ENCODE measurements at places on chromosomes 1 and 21. TPM values are rescaled to one million over a fixed set of nuclear protein-coding genes. Genes with fewer than 3 reads are reported as not detected.

The TNFRSF9 gene
- total RNA-seq: not detected

The RGS16 gene
- total RNA-seq: 1.6 TPM

The SPATA21 gene
- total RNA-seq: not detected

- H3K27ac ChIP-seq: peak overlapping the region; percentile 57
- H3K4me3 ChIP-seq: no peak overlapping the region
- no peaks in the 10 kb centered on the region for H3K27me3 ChIP-seq
- peaks cover 10% of the 10 kb centered on the region for H3K4me1 ChIP-seq
Observed at GRCh38 chr1:208683141-208683540, 439.0 kb upstream of the PLXNA2 start.

GRCh38 chr1:170716835-170717429, 53.0 kb downstream of the PRRX1 start:
- H3K27ac ChIP-seq: no peak overlapping the region
- H3K4me3 ChIP-seq: no peak overlapping the region
- no peaks in the 10 kb centered on the region for H3K4me1 ChIP-seq
- H3K27me3 ChIP-seq: no peaks in the 10 kb centered on the region
- DNase-seq: no peak

DNA sequence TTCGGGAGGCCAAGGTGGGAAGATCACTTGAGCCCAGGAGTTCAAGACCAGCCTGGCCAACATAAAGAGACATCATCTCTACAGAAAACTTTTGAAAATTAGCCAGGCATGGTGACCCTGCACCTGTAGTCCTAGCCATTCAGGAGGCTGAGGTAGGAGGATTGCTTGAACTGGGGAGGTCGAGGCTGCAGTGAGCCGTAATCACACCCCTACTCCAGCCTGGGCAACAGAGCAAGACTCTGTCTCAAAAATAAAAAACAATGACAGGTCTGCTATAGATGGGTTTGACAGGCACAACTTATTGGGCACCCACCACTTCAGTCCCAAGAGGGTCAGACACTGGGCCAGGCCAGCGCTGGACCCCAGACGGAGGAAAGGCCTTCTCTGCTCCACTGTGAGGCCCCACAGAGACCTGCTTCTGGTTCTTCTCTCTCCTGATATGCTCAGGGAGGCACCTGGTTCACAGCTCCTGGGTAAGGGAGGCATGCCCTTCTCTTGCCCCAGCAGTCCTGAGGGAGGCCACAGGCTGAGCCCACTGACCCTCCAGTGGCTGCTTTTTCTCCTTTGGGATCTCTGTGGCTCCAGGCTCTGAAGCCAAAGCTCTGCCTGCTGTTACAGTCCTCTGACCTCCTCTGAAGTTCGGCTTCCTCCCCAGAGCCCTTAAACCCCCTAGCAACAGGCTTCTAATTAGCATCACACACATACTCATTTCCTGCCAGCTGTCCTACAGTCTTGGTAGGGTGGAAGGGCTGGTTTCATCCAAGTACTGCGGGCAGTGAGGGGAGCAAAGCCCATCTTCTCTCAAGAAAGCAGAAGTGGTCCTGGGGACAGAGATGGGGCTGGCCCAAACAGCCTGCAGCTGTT, 14.4 kb downstream of the S100A16 start:
- H3K27me3 ChIP-seq: no peaks in the 10 kb centered on the region
- peaks cover 10% of the 10 kb centered on the region for H3K36me3 ChIP-seq
- DNase-seq: no peak
- peak overlapping the region; percentile 37 for H3K27ac ChIP-seq
- no peaks in the 10 kb centered on the region for H3K4me1 ChIP-seq

DNA sequence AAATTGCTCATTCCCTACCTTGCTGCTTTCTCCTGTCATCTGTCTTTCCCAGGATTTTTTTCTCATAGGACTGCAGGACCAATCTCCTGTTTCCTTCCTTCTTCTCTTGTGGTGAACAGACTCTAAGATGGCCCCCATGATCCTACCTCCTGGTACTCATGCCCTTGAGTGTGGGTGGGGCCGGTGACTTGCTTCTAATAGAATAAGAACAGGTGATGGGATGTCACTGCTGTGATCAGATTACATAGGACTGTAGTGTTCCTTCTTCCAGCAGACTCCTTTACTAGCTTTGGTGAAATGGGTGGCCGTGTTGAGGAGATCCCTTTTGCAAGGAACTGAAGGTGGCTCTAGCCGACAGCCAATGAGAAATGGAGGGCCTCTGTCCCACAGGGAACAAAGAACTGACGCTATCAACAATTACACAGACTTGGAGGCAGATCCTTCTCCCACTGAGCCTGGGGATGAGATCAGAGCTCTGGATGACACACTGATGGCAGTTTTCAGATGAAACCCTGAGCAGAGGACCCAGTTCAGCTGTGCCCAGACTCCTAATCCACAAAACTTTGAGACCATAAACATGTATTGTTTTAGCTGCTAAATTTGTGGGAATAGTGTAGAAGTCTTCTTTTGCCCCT, 7.5 kb downstream of the GSTM3 start:
- H3K27me3 ChIP-seq: no peaks in the 10 kb centered on the region
- H3K36me3 ChIP-seq: peaks cover 8% of the 10 kb centered on the region
- H3K4me3 ChIP-seq: no peak overlapping the region
- DNase-seq: no peak
- no peaks in the 10 kb centered on the region for H3K4me1 ChIP-seq
- H3K27ac ChIP-seq: no peak overlapping the region

- no peaks in the 10 kb centered on the region for H3K36me3 ChIP-seq
- H3K4me3 ChIP-seq: no peak overlapping the region
- no peak overlapping the region for H3K27ac ChIP-seq
- peak; percentile 71 for DNase-seq
Observed at GRCh38 chr1:38586993-38587646, 272.5 kb downstream of the RRAGC start.

- DNase-seq: peak; percentile 37
- H3K36me3 ChIP-seq: no peaks in the 10 kb centered on the region
- H3K27ac ChIP-seq: peak overlapping the region; percentile 59
- H3K4me3 ChIP-seq: no peak overlapping the region
- no peaks in the 10 kb centered on the region for H3K27me3 ChIP-seq
Observed at GRCh38 chr1:44947063-44947773, 39.2 kb downstream of the EIF2B3 start.

- no peak overlapping the region for H3K4me3 ChIP-seq
- no peaks in the 10 kb centered on the region for H3K4me1 ChIP-seq
- no peak for DNase-seq
- H3K27ac ChIP-seq: no peak overlapping the region
- H3K36me3 ChIP-seq: no peaks in the 10 kb centered on the region
- no peaks in the 10 kb centered on the region for H3K27me3 ChIP-seq
Observed at GRCh38 chr1:80059940-80060339, 1053.4 kb upstream of the ADGRL4 start.

DNA sequence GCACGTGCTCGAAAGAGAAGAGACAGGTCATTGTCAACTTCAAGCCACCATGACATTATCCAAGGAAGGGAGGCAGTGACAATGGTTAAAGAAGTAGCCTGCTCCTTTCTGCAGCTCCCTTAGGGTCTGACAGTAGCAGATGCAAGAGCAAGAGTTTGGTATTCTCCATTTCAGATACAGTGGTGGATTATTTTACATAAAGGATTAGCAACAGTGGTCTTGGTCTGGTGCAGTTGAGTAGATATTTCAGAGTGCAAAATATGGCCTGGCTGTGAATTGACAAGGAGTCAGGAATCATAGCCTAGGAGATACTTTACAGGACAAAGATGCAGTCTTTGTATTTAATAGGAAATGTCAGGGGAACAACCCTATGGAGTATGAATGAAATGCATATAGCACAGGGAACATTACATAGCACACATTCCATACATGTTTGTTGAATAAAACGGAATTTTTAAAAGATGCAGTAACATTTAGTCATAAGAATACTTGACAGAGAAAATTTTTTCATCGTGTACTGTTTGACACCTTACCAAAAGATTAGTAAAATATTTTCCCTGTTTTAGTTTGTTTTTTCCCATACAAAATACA, 41.8 kb downstream of the CHRM3 start:
- DNase-seq: no peak
- H3K4me1 ChIP-seq: no peaks in the 10 kb centered on the region
- H3K4me3 ChIP-seq: no peak overlapping the region
- H3K36me3 ChIP-seq: no peaks in the 10 kb centered on the region

DNA sequence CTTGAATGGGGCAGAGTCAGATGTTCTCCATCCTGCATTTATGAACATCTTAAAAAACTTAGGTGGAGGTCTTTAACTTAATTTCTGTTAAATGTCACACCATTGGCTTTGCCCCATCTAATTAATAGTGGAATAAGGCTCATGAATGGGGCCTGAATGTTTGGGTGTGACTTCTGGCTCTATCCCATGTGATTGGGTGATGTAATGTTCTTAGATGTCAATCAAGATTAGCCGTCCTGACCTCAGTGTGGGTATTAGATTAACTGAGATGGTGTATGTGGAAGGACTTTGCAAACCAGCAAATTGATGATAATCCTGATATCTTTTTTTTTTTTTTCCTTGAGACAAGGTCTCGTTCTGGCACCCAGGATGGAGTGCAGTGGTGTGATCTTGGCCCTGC, 38.1 kb downstream of the C1orf21 start:
- H3K4me1 ChIP-seq: peaks cover 6% of the 10 kb centered on the region
- H3K27me3 ChIP-seq: no peaks in the 10 kb centered on the region
- H3K36me3 ChIP-seq: no peaks in the 10 kb centered on the region
- DNase-seq: no peak
- H3K27ac ChIP-seq: no peak overlapping the region
- no peak overlapping the region for H3K4me3 ChIP-seq

Data from heart left ventricle (tissue), 16 donors.